ENCODE measurements at places on chromosomes 11 and 22.

DNA sequence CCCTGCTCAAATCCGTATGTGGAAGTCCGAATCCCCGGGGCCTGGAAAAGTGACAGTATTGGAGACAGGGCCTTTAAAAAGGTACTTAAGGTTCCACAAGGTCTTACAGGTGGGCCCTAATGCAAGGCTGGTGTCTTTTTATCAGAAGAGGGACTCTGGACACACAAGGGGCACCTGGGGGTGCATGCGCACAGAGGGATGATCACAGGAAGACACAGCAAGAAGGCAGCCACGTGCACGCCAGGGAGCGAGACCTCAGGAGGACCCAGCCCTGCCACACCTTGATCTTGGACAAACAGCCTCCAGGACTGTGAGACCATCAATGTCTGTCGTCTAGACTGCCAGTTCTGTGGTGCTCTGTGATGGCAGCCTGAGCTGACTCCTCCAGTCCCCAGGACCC lies 96.5 kb downstream of the SHANK2 start:
- DNase-seq, result no peak

- DNase-seq, result no peak
Observed at GRCh38 chr11:1508491-1508891, 21.9 kb upstream of the MOB2 start.

DNA sequence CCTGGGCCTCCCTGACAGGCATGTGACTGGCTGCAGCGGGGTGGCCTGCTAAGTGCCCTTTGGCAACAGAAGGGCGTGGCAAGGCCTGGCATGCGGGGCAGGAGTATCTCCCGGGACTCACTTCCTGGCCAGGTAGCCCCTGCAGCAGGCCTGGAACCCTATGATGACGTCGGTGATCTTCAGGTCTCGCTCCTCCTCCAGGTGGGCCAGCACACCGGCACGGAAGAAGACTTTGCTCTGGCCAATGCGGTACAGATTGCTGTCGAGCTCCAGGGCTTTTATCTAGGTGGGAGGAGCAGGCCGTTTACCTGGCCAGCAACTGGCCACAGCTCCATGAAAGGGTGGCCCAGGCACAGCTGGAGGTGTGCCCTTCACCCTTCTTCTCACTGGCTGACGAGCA lies 50.9 kb downstream of the APOL1 start:
- DNase-seq, result no peak

GRCh38 chr11:82959987-82960778 lies 58.6 kb downstream of the DDIAS start:
- peak; percentile 89 for DNase-seq

GRCh38 chr11:124763156-124763947 lies 1.3 kb upstream of the ESAM start:
- DNase-seq, result peak; percentile 78
